ENCODE measurements at places on chromosomes 13 and 19.
A peak's percentile ranks its signal among the peaks of the same experiment; 100 is the strongest.

GRCh38 chr19:13099073-13099999 is 3.3 kb downstream of the LYL1 start:
- peak; percentile 82 for DNase-seq

DNA sequence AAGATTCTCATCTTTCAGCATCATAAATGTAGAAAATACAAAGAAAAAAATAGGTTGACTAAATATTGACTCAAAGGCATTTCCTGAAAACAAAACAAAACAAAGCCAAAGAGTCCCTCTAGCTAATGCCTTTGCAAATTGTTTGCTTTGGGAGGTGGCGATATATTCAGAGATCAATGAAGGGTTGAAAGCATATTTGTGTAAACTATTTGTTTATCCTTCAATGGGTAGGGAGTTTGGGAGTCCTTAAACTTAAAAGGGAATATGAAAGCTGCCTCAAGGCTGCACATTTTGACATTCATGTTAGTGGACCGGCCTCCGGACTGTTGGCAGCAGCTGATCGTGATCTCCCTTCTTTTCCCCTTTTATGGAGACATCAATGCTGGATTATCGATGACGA is 257.5 kb downstream of the ITGBL1 start:
- DNase-seq, result no peak

- DNase-seq, result no peak
These were observed 24.4 kb downstream of the ZNF175 start for GRCh38 chr19:51595190-51596175.

GRCh38 chr19:45103508-45104319 is 10.7 kb downstream of the PPP1R37 start:
- DNase-seq, result no peak

GRCh38 chr19:58212336-58213074 is 16.2 kb upstream of the ZNF544 start:
- DNase-seq, result no peak

- DNase-seq, result peak; percentile 91
These were observed 17.7 kb upstream of the SPACA4 start for GRCh38 chr19:48588670-48589401.

- DNase-seq, result no peak
These were observed 20.5 kb upstream of the USE1 start for GRCh38 chr19:17194608-17195007.

DNA sequence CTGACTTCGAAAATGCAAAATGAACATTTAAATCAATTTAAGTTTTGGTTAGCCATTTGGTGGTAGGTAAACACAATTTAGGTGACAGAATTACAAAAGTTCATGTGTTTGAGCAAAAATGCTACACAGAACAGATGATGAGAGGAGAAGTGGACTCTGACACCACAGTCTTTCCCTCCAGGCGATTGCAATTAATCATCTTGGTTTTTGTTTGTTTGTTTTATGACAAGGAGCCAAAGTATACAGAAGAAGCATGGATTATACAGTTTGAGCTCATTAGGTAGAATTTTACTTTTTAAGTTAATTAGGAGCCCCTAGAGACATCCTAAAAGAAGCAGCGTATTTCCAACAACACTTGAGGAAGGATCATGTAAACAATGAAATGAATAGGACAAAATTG is 49.3 kb upstream of the FREM2 start:
- DNase-seq, result no peak

DNA sequence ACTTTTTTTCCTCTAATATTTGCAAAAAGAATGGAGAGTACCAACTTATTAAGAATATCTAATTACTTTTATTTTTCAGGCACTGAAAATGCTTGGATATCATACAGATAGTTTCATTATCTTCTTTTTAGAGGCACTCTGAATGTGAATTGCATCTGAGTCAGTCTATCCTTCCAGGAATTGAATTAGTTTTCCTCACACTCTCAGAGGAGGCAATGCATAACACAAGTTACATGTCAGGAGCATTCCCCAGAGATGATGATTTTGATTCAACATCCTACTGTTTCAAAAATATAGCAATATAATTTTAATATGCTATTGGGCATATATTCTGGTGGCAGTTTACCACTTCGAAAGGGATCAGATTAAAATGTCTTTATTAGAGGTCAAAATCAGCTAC is 1315.4 kb downstream of the PCDH9 start:
- DNase-seq, result no peak

- DNase-seq, result peak; percentile 86
These were observed 62.2 kb upstream of the GTF3A start for GRCh38 chr13:27362064-27362751.

GRCh38 chr19:3149526-3150505 is 14.0 kb downstream of the GNA15 start:
- DNase-seq, result no peak

DNA sequence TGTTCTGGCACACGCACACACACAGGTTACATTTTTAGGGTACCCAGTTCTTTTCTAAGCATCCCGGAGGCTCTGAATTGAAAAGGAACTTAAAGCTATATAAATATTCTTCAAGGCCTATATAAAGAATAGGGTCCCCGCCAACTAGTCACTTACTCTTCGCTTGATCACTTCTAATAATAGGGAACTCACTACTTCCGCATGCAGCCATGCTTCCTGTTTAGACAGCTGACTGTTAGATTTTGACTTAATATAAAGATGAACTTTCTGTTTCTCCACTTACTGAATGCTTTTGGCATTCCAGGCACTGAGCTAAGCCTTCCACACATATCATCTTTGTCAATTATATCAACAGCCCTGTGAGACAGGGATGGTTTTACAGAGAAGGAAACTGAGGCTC is 259.6 kb downstream of the TSHZ3 start:
- DNase-seq, result no peak

DNA sequence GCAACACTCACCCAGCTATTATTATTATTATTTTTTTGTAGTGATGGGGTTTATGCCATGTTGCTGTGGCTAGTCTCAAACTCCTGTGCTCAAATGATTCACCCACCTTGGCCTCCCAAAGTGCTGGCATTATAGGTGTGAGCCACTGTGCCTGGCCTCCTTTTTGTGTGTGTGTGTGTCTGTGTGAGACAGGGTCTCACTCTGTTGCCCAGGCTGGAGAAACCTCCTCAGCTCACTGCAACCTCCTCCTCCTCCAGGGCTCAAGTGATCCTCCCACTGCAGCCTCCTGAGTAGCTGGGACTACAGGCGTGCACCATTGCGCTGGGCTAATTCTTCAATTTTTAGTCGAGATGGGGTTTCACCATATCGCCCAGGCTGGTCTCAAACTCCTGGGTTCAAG is 3.6 kb upstream of the MYDGF start:
- DNase-seq, result no peak

- no peak for DNase-seq
These were observed 522.0 kb upstream of the ATXN8OS start for GRCh38 chr13:69585656-69586055.

Data from activated T-cell treated with anti-CD3 and anti-CD28 coated beads, Interleukin-2, amount 50 U/mL, for 24 hours (primary cell).